ENCODE measurements at places on chromosomes 16 and 17.

DNA sequence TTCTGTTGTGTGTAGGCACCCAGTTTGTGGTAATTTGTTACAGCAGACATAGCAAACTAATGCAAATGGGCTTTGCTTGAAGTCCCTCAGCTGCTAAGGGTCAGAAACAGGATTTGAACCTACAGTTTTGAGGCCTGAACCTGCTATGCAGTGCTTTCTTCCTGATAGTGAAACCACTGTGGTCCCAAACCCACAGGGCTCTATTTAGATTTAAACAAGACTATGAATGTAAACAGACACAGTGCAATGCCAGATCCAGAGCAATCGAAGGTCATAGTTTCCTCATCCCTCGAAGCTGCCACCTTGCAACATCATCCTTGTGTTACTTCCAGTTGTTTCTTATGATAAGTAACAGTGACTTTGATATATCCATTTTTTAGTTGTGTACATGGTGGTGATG, 630.2 kb downstream of the WWOX start:
- peak overlapping the region; percentile 14 for H3K27ac ChIP-seq
- H3K36me3 ChIP-seq: no peaks in the 10 kb centered on the region
- H3K4me3 ChIP-seq: no peak overlapping the region
- peak; percentile 23 for DNase-seq
- no peaks in the 10 kb centered on the region for H3K27me3 ChIP-seq
- H3K4me1 ChIP-seq: no peaks in the 10 kb centered on the region

DNA sequence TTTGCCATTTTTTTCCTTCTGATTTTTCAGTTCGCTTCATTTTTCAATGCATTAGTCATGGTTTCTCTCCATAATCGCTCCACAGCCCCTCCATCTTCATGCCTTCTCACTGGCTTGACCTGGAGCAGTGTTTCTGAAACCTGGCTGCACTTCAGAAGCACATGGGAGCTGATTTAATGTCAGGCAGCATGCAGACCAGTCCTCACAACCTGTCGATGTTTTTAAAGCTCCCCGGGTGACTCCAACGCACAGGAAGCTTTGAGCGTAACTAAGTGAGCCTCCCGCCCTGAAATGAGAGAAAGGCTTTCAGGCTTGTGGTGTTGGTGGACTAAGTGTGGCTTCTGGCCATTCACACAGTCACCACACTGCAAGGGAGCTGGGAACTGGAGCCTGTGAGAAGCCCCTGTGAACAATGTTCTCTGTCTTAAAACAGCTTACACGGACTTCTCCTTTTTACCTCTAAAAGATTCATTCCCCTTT, 16.8 kb upstream of the DRG2 start:
- H3K4me3 ChIP-seq: no peak overlapping the region
- no peaks in the 10 kb centered on the region for H3K27me3 ChIP-seq
- H3K36me3 ChIP-seq: no peaks in the 10 kb centered on the region
- no peak for DNase-seq

DNA sequence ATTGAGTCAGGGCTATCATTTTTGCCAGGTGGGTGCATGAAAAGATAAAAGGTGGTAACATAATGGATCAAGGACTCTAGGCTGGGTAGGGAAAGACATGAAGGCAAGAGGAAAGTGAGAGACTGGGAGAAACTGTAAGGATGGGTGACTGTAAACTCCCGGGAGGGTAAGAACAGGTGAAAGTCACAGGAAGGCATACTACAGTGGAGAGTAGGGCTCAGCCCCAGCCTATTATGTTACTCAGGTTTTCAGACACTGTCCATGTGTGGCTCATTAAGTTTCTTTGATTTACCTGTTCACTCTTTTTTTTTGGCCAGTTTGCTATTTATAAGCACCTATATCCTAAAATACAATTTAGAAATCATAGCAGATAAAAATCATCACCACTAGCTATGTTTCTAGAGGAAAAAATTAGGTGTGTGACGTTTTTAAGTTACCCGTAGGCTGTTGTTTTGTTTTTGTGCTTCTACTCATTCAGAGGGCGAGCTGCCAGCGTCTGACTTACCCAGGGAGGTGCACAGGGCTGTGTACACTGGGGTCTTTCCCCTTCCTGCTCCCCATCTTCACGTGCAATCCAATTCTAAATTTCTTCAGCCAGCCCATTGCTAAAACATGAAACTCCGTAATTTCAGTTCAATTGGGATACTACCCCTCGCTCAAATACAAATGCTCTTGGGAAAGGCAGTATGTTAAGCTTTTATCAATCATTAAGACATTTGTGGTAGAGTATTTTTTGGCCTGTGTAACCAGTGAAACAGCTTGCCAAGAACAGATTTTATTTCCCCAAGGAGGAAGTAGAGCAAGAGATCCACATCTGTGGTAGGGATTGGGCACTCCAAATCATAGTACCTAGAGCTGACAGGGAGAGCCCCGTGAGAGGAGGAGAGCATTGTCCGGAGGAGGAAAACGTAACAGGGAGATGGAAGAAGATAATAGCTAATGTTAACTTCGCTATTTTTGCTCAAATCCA, 21.7 kb upstream of the VWA3A start:
- H3K27ac ChIP-seq: no peak overlapping the region
- no peaks in the 10 kb centered on the region for H3K27me3 ChIP-seq
- H3K4me1 ChIP-seq: no peaks in the 10 kb centered on the region
- no peak for DNase-seq
- no peak overlapping the region for H3K4me3 ChIP-seq

DNA sequence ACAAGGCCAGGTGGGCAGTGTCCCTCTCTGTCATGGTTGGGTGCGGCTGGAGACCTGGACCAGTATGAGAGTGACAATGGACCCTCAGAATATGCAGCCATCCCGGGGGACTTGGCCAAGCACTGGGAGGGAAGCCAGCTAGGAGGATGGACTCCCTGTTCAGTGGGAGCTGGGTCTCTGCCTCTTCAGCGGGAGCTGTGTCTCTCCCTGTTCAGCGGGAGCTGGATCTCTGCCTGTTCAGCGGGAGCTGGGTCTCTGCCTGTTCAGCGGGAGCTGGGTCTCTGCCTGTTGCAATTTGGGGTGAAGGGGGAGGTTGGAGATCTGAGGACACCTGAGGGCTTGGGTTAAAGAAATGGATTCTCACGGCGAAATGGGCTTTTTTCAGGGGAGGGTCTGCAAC, 3.8 kb upstream of the PRSS33 start:
- no peak overlapping the region for H3K4me3 ChIP-seq
- H3K4me1 ChIP-seq: peaks cover 3% of the 10 kb centered on the region
- H3K36me3 ChIP-seq: no peaks in the 10 kb centered on the region

GRCh38 chr16:53632526-53632925, 71.1 kb downstream of the RPGRIP1L start:
- no peak overlapping the region for H3K27ac ChIP-seq
- DNase-seq: no peak
- no peak overlapping the region for H3K4me3 ChIP-seq
- no peaks in the 10 kb centered on the region for H3K27me3 ChIP-seq

DNA sequence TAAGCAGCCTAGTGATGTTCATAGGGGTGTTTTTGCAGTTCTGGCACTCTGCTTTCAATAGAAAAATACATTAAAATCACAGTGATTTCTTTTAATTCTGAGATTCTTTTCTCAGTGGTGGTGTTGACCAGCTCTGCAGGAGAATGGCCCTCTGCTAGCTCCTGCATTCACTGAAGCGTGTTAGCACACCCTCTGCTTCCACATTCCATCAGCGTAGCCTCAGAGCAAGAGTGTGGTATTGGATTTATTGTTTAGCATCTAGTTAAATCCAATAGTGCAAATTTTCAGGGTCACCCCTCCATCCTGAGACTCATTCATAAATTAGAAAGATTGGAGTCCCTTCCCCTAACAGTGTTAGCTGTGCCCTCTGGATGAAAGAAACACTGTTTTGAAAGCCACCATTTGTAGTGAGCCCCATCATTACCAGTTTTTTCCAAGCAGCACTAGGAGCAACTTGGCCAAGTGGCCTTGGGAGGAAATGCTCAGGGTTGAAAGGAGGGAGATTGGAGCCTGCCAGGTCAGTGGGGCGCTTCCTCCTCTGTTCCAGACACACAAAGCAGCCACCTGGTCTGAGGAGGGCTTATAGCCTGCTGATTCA, 45.7 kb downstream of the B9D1 start:
- H3K4me1 ChIP-seq: peaks cover 5% of the 10 kb centered on the region
- DNase-seq: no peak
- peak overlapping the region; percentile 60 for H3K27ac ChIP-seq
- H3K27me3 ChIP-seq: no peaks in the 10 kb centered on the region
- H3K4me3 ChIP-seq: no peak overlapping the region
- H3K36me3 ChIP-seq: no peaks in the 10 kb centered on the region

GRCh38 chr16:87956098-87956364, 4.8 kb downstream of the BANP start:
- H3K4me1 ChIP-seq: peaks cover 26% of the 10 kb centered on the region
- DNase-seq: no peak
- H3K36me3 ChIP-seq: no peaks in the 10 kb centered on the region
- H3K27me3 ChIP-seq: no peaks in the 10 kb centered on the region
- no peak overlapping the region for H3K4me3 ChIP-seq

DNA sequence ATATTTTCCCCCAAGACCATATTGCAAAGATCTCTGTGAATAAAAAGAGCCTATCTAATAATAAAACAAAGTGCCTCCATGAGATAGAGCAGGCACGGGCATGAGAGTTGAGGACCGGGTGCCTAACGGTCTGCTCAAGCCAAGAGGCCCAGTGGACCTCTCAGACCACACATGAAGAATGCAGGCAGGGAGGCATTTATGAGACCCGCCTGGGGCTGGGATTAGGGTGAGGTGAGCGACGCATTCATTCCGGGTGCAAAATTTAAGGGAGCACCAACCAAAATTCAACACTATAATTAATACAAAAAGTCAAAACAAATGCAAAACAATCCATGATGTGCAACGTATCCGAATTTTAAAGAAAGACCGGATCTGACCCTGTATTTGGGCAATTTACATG, 108.5 kb downstream of the MAF start:
- no peaks in the 10 kb centered on the region for H3K36me3 ChIP-seq
- no peak overlapping the region for H3K27ac ChIP-seq
- H3K27me3 ChIP-seq: peaks cover 5% of the 10 kb centered on the region
- H3K4me1 ChIP-seq: no peaks in the 10 kb centered on the region

DNA sequence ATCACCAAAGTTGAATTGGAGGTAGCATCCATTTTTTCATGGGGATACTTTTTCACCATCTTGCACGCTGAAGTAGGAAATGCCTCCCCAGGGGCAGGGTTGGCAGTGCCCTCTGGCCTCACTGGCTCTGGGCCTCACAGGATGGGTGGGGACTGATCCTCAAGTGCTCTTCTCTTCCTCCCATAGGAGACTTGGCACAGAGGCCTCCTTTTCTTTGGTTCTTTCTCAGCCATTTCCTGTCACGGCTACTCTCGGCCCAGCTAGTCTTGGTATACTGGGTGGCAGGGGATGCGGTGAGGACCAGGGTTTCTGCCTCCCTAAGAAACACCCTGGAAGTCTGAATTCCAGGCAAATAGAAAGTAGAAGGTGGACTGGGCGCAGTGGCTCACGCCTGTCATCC, 58.2 kb downstream of the PECAM1 start:
- H3K4me3 ChIP-seq: no peak overlapping the region
- DNase-seq: no peak
- no peaks in the 10 kb centered on the region for H3K36me3 ChIP-seq
- peaks cover 5% of the 10 kb centered on the region for H3K4me1 ChIP-seq
- no peaks in the 10 kb centered on the region for H3K27me3 ChIP-seq

- no peak overlapping the region for H3K27ac ChIP-seq
- H3K4me3 ChIP-seq: no peak overlapping the region
- no peak for DNase-seq
- H3K27me3 ChIP-seq: no peaks in the 10 kb centered on the region
- H3K36me3 ChIP-seq: peaks cover 8% of the 10 kb centered on the region
Measured at GRCh38 chr16:9102379-9102778, 10.9 kb downstream of the HAPSTR1 start.

- no peaks in the 10 kb centered on the region for H3K4me1 ChIP-seq
- DNase-seq: no peak
- peak overlapping the region; percentile 33 for H3K27ac ChIP-seq
- H3K36me3 ChIP-seq: no peaks in the 10 kb centered on the region
- no peaks in the 10 kb centered on the region for H3K27me3 ChIP-seq
Measured at GRCh38 chr17:17440938-17441675, 35.7 kb upstream of the MED9 start.
